NCI-H345 (cell line): ENCODE measurements at places on chromosomes 16 and 17.

GRCh38 chr16:22184615-22184968, 21.5 kb upstream of the EEF2K start:
- DNase-seq, result no peak

GRCh38 chr17:74192950-74193781, 10.3 kb upstream of the RPL38 start:
- DNase-seq, result peak; percentile 71

DNA sequence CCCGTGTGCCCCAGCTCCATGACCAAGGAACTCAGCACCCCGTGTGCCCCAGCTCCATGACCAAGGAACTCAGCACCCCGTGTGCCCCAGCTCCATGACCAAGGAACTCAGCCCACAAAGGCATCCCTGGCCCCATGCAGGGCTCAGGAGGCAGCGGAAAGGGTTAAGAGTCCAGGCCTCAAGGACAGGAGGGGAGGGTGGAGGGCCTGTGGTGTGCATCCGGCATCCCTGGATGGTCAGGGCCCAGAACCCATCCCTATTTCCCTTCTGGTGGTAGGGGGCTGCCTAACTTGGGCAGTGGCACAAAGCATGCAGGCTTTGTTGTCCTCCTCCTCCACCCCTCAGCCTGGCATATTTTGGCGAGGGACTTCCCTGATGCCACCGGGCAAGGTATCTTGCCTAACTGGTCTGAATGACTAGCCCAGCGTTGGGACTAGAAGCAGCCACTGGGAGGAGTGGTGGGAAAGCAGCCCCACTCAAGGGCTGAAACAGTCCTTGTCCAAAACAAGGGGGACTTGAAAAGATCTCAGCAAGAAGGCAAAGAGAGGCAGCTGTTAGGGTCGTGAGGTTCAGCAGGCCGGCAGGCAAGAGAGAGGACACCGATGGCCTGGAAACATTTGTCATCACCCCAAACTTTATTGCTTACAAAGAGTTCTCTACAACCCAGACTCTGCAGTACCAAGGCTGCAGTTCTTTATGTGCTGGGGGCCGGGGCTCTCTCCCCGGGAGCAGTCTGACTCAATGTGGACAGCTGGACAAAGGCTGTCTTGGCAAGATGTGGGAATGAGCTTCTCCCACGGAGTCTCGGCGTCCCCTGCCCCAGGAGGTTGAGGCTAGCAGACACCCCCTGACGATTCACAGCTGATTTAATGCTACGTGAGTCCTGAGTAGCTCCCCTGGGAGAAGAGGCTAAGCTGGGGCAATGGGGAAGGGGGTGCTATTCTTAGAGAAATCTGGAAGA, 902 bp upstream of the SPATA32 start:
- DNase-seq, result no peak

GRCh38 chr16:84460406-84461028, 43.9 kb downstream of the MEAK7 start:
- DNase-seq, result no peak

DNA sequence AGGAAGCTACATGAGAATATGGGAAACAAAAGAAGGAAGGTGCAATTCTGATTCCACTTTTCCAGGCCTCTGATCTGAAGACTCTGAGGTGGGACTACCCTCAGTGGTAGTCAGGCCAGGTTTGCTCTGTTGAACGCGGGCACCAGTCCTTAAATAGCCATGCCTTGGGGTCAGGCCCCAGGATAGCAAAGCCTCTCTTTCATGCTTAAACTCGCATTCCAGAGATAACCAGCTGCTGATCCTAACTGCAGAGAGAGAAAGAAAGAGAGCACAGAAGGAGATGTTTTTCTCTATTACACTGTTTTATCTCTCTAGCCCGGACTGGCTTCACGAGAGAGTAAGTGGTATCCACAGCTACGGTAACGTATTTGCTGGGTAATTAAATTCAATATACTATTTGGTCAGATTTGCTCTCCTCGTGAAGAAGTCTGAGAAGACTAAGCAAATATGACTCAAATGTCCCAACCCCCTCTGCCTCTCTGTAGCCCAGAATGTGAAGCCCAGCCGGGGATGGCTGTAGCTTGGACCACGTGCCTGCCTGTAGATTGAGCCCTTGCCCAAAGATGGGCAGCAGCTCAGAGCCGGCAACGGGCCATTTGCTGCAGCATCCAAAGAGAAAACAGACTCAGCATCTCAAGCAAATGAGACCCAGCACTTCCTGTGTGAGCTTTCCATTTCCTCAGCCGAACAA, 122.2 kb downstream of the SMG6 start:
- no peak for DNase-seq

DNA sequence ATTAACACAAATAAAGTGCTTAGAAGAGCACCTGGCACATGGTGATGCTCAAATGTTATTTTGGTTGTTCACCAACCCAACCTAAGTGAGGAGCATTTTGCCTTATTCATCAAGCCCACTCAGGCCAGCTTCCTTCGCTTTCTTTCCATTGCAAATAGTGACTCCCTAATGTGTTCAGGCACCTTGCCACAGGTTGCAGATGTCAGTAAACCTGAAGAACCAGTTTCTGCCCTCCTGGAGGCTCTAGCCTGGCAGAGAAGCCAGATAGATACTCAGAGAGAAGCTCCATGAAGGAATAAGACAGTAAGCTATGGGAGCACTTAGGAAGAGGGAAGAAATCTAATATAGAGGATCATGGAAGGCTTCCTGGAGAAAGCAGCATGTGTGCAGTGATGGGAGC, 23.9 kb downstream of the GPR139 start:
- DNase-seq, result peak; percentile 19

DNA sequence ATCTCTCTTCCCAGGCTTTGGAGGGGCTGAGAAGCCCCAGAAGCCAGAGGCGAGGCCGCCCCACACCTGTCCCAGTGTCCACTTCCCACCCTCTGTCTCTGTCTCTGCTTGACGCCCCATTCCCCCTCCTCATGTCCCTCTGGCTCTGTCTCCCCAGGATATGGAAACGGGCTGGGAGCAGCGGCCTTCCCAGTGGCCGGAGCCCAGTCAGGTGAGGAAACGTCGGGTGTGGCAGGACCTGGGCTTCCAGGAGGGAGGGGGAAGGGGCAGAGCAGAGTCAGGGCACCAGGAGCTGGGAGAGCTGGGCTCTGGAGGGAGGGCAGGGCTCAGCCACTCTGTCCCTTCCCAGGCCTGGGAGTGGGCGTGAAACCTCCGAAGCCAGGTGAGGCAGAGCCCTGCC, 10.6 kb upstream of the PKMYT1 start:
- no peak for DNase-seq

DNA sequence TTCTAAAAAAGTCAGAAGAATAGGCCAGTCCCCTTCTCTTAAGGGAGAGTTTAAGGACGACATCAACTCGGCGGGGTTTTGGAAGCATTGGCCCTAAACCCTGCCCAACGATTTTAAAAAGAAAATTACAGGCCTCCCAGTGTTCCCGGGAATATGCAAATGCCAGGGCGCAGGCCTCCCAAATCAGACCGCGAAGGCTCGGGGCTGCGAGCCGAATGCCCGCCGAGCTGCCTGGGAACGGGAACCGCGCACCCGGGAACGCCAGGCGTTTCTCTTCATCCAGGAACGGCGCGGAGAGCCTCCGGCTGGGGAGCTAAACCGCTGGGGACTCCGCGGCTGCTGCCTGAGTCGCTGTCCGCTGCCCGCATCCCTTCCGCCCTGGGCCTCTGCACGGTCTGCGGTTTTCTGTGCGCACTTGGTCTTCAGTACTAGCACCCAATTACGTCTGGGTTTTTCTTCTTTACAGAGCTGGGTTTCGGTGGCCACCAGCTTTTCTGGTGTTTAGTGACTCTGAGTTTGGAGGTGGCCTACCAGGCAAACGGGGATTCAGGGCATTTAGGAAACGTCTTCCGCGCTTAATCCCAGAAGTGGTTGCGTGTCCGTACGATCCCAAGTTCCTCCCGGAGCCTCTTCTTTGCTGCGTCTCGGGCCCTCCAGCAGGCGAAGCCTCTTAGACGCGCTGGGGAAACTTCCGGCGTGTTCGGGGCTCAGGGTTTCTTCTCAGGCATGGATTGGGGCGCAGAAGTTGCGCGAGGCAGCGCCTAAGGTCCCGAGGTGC, 5.7 kb downstream of the IRX5 start:
- no peak for DNase-seq

DNA sequence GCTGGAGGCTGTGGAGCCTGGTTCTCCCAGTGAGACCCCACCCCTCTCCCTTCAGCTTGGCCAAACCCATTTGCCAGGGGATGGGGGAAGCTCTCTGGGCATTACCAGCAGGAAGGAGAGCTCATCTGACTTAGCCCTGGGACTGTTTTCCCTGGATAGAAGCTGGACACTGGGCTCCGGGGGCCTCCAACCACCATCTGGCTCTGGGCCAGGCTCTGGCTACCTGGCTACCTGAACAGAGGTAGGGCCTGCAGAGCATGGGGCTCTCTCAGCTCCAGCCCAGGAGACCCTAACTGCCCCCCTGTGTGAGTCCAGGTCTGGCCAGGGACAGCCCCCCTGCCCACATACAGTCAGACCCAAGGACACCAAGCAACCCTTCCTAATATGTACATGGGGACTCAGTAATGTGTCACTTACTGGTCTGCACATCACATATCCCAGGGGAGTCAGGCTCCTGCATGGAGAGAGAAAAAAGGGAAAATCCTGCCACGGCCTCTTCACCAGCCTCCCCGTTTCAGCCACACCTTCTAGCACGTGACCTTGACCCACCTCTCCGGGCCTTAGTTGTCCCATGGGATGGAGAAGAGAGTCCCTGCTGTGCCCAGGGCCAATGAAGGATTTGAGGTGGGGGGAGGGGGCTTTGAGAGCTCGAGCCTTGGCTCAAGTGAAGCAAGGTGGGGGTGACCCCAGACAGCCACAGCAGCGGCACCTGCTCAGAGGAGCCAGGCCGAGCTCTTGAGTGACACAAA, 13.8 kb downstream of the CNGB1 start:
- no peak for DNase-seq

DNA sequence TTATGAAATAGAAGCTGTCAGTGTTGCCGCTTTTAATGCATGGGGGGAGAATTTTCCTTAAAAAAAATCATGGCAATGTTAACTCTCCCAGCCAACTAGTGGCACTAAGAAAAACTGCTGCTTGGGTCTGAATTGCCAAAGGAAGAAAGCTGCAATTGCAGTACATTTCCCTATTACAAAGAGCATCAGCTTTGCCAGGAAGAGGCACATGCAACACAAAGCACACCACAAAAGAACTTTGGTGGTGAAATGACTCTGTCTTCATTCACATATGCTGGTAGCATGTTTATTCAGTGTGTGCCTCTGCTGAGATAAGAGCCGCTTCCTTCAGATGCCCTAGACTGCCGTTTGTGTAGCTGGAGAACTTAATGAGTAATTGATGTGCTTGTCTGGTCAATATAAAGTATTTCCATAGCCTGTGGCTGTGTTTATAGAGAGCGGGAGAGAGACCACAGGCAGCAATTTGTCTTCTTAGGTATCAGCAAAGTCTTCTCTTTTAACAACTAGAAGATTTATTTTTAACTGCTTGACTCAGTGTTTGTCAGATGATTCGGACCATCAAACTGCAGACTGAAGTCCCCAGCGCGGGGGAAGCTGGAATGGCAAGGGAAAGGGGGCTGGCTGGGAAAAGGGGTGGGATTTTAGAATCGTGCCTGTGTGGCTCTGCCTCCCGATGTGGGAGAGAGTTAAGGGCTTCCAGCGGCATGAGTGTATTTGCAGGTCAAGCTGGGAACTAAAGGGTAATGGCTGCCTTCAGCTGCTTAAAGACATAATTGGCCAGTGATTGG, 115.1 kb downstream of the MRTFB start:
- DNase-seq, result peak; percentile 38

DNA sequence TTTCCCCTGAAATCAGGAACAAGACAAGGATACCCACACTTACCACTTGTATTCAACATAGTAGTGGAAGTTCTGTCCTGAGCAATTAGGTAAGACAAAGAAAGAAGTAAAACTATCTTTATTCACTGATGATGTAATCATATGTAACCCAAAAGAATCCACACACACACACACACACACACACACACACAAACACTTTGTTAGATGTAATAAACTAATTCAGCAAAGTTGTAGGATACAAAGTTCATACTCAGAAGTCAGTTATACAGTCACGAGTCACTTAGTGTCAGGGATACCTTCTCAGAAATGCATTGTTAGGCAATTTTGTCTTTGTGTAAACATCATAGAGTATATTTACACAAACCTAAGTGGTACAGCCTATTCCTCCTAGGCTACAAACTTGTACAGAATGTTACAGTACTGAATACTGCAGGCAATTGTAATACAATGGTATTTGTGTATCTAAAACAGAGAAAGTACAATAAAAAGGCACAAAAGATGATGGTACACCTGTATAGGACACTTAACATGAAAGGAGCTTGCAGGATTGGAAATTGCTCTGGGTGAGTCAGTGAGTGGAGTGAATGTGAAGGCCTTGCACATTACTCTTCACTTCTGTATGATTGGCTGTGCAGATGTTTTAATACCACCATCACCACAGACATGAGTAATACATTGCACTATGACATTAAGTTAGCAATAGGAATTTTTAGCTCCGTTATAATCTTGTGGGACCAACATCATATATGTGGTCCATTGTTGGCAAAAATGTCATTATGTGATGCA, 370.1 kb downstream of the ZFHX3 start:
- peak; percentile 9 for DNase-seq

DNA sequence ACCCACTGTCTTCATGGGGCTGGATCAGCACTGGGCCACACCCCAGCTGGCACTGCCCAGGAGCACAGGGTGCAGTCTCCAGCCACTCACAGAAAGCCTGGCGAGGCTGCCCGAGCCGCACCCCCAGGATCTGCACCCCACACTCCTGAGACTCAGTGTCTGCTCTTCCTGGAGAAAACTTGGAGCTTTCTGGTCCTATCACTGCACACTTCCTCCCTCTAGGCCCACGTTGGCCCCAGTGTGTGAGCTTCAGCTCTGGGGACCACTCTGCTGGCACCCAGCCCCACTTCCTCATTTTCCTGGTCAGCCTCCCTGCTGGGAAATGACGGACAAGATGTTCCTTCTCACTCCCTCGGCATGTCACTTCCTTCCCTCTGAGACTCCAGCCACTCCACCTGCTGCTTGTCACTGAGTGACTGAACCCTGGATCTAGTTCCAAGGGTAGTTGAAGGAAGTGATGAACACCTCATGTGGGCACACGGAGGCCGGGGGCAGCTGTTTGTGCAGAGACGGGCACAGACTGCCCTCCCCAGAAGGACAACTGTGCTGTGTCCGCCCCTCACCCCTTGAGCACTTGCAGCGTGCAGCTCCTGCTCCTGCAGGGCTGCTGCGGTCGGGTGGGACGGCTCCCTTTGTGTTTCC, 29.0 kb downstream of the ZC3H18 start:
- DNase-seq, result no peak

GRCh38 chr17:68379692-68380677, 77.3 kb downstream of the WIPI1 start:
- no peak for DNase-seq

- DNase-seq, result no peak
Observed at GRCh38 chr17:80895366-80895765, 96.3 kb upstream of the CHMP6 start.

GRCh38 chr17:30235386-30236296, at the start of gene SLC6A4:
Gene SLC6A4, minus strand, starts transcription at chr17:30235697. Its CDS starts 13,739 bp downstream, at chr17:30221958.
- DNase-seq, result no peak

GRCh38 chr16:23694265-23694643, 15.6 kb downstream of the PLK1 start:
- no peak for DNase-seq

- no peak for DNase-seq
Observed at GRCh38 chr17:48769009-48769675, 40.6 kb upstream of the HOXB13 start.

GRCh38 chr17:1718362-1719165, 5.9 kb upstream of the WDR81 start:
- no peak for DNase-seq

- DNase-seq, result no peak
Observed at GRCh38 chr17:33225509-33225908, 67.6 kb downstream of the ASIC2 start.
